ENCODE measurements at places on chromosomes 5 and 9.

GRCh38 chr5:8953016-8953415, 592.9 kb downstream of the SEMA5A start:
- DNase-seq, result no peak

DNA sequence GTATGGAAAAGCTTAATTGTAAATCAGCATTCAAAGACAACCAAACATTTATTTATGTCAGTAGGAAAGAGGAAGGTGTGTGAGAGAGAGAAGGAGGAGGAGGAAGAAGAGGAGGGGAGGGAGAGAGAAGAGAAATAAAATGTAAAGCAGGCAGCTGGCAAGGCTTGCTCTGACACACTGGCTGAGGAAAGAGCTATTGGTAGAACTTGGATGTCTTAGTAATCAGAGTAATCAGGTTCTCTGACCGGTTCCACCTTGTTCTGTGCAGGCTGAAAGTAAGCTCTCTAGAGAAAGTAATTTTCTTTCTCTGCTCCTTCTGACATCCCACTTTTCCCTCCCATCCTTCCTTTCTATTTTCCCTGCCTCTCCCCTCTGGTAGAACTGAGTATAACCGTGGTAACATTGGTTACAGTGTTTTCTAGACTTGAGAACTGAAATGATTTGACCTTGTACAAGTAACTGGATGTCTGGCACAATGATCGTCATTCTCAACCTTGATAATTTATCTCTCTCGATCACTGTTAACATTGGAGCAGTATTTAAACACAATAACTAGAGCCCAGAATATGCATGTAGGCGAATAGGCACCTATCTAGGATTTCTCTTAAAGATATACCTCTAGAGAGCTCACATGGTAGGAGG, 33.3 kb downstream of the TLE4 start:
- DNase-seq, result no peak

DNA sequence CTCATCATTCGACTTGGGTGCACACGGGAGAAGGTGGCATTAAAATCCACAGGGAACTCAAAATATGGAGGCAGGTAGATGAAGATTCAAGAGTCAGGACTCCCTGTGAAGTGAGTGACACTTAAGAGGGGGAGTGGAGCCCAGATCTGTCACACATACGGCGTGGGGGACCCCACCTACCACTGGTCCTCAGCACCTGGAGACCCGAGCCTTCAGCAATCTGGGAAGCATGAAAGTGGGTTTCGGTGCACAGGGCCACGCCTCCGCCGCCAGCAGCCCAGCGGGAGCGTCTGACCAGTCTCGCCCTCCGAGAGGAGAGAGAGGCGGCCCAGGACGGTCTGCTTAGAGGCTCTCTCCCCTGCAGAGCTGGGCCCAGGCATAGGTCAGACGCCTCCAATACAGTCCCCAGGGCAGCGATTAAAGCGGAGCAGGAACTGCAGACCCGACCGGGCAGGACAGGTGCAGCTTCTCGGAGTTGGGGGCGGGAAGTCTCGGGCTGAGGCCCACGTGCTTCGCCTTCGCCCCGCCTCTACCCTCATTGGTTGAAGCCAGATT, 639 bp upstream of the SLC2A8 start:
- DNase-seq, result no peak

GRCh38 chr9:127192744-127193143, 70.3 kb upstream of the ANGPTL2 start:
- DNase-seq, result no peak

GRCh38 chr5:169655353-169655752, 18.3 kb downstream of the DOCK2 start:
- DNase-seq, result no peak

GRCh38 chr5:112203229-112203628, 215.8 kb downstream of the EPB41L4A start:
- no peak for DNase-seq

GRCh38 chr5:78701795-78702410, 53.3 kb upstream of the LHFPL2 start:
- DNase-seq, result no peak

DNA sequence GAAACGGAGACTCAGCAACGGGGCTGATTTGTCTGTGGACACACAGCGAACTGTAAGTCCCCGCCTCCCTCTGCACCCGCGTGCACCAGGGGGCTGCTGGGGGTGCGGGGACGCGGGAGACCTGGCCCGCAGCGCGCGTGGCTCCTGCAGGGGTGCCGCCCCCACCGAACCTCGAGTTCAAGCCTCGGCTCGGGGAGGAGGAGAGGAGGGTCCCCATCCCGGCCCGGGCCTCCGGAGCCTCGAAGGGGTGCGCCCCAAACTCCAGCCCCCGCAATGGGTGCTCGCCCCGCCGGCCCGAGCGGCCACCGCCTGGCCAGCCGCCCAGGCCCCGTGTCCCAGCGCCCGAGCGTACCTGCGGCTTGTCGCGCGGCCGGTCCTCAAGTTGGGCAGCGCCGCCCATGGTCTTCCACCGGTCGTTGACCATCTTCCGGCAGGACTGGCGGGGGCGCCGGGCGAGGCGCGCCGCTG, 829 bp downstream of the FIBCD1 start:
- no peak for DNase-seq

GRCh38 chr9:14389146-14389545, 75.2 kb upstream of the NFIB start:
- peak; percentile 61 for DNase-seq

- peak; percentile 24 for DNase-seq
These were observed 29.3 kb downstream of the PPIC start for GRCh38 chr5:123007182-123007581.

DNA sequence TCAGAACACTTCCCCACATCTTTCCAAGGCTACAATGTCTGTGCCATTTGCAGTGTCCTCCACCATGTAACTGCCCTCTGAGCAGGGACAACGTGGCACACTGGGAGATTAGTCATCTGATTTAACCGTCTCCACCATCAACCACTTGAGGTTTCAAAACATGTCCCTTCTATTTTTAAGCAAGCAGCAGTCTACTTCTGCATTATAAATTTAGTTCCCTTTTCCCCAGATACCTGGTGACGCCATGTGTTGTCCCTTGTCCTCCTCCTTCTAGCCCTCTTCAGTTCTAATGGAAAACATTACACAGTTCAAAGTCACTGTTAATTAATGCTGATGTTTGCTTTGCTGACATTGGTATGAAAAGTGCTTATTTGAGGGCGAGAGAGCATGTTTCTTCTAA, 52.8 kb downstream of the ATP10B start:
- DNase-seq, result no peak

DNA sequence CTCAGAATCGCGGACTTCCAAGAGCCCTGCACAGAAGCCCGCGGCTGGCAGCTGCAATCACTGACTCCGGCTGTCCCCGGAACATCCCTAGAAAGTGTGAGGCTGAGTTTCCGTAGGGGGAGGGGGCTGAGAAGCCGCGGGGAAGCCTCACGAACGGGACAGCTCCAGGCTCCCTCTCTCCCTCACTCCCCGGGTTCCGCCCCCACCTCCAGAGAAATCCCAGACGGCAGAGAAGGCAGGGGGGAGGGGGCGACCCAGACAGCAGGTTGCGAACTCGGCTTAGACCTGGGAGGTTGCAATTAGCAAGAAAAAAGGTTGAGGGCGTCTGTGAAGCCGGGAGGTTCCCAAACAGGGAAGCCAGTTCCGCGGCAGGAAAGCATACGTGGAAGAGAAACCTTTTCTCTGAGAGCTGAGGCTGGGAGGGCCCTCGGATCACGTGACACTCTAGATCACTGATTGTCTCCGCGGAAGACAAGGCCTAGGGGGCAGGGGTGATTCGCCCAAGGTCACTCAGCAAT, 73.8 kb upstream of the CPLX2 start:
- DNase-seq, result no peak

GRCh38 chr5:109701252-109701651, 11.5 kb downstream of the MAN2A1 start:
- DNase-seq, result no peak

- no peak for DNase-seq
These were observed 100.7 kb upstream of the TRPC7 start for GRCh38 chr5:136466041-136466415.

- no peak for DNase-seq
These were observed 130.2 kb downstream of the ARRDC3 start for GRCh38 chr5:91252916-91253315.

- DNase-seq, result no peak
These were observed 2.6 kb downstream of the CCDC125 start for GRCh38 chr5:69329905-69330489.

DNA sequence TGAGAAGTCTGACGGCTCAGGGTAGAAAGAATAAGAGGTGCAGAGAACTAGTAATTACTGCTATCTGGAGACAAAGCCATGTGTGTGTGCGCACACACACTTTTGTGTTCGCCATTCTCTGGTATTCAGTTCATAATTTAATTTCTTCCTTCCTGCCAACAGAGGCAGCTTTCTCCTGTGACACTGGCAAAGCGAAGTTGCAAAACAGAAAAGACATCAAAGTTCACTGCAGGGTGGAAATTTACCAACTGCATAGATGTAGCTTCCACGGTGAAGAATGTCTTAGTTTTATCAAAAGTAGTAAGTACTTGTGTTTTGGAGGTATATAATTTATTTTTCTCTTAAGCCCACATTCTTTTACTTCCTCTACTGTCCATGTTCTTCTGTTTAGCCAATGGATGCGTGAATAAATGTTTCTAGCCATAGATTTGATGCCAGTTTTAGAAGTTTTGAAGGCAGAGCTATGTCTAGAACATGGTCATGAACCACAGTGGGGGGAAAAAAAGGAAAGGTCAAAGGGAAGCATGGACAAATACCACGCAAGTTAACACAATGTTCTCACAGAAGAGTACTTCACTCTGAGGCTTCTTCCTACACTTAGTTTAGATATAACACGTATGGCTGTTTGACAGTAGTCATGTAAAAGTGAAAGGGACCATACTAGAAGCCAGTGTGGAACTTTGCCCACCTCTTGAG, 536.5 kb upstream of the GRIA1 start:
- no peak for DNase-seq

- DNase-seq, result no peak
These were observed 49.6 kb downstream of the CCDC180 start for GRCh38 chr9:97357056-97357455.

DNA sequence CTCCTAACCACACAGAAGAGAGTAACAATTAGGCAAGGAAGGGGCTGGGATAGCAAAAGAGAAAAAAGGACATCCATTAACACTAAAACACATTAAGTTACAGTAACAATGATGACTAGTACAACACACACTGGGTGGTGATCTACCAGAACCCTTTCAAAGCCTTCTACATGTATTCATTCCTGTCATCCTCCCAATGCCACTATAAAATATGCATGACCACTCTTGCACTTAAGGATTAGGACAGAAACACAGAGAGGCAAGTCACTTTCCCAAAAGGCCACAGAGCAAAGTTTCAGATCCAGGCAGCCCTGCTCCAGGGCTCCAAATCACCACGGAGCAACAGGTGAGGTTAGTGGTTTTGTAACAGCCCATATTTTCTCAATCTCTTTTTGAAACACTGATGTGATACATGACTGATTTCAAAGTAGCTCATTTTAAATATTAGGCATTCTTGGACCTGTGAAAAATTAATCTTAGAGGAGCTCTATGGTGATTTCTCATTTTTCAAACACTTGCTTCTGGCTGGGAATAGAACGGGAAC, 86.7 kb downstream of the AUH start:
- no peak for DNase-seq

- DNase-seq, result no peak
These were observed 10.1 kb downstream of the IGFBPL1 start for GRCh38 chr9:38414040-38414723.

DNA sequence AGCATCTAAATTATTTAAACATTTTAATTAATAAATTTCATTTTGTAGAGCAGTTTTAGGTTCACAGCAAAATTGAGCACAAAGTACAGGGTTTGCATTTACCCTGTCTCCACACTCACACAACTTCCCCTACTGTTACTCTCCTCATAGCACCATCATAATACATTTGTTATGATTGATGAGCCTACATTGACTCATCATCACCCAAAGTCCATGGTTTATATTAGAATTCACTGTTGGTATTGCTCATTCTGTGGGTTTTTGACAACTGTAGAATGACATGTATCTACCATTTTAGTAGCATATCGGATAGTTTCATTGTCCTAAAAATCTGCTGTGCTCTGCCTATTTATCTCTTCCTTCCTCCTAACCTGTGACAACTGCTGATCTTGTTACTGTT, 411.1 kb upstream of the MPDZ start:
- DNase-seq, result peak; percentile 19
